Temporal lobe (tissue), 4 donors: ENCODE measurements at places on chromosomes 4 and X. TPM values are rescaled to one million over a fixed set of nuclear protein-coding genes. Genes with fewer than 3 reads are reported as not detected.

Gene ARSD
- total RNA-seq = 8.6 TPM

Gene VCX
- total RNA-seq = not detected

Gene CT45A2
- total RNA-seq = not detected

Gene SGMS2
- total RNA-seq = 2.5 TPM

Gene SLITRK4
- 36.9 TPM for total RNA-seq

Gene MAGEB6B
- not detected for total RNA-seq

Gene KLHL4
- 36.1 TPM for total RNA-seq

Gene IGSF1
- total RNA-seq = 1.2 TPM

Gene SPIN2A
- 0.74 TPM for total RNA-seq

Gene TLR6
- total RNA-seq = 0.49 TPM

Gene SPATA18
- total RNA-seq = 1.2 TPM

Gene VEGFC
- 2.2 TPM for total RNA-seq

Gene PRKG2
- total RNA-seq = 9.6 TPM

Gene MAGEA8
- not detected for total RNA-seq

Gene SLC10A4
- total RNA-seq = 5.2 TPM

Gene PLXNB3
- total RNA-seq = 2.2 TPM

Gene GABRG1
- 21.9 TPM for total RNA-seq

Gene CTAG1B
- total RNA-seq = not detected

Gene DACH2
- total RNA-seq = 3.7 TPM

Gene MAGEA1
- not detected for total RNA-seq

Gene GPR50
- not detected for total RNA-seq

Gene TMEM271
- total RNA-seq = 11.6 TPM

Gene RAB33A
- 24.1 TPM for total RNA-seq

Gene CDKL2
- 41.8 TPM for total RNA-seq

Gene MAGEA6
- not detected for total RNA-seq

Gene CXCL13
- total RNA-seq = not detected

Gene CT55
- not detected for total RNA-seq

Gene TAF7L
- total RNA-seq = under 0.01 TPM

Gene MAGEA11
- not detected for total RNA-seq

Gene RHOXF1
- total RNA-seq = not detected

Gene GCNA
- 1.5 TPM for total RNA-seq

Gene CLNK
- total RNA-seq = not detected

Gene ELMOD2
- total RNA-seq = 34.4 TPM

Gene SPINK2
- total RNA-seq = not detected

Gene CACNA1F
- total RNA-seq = not detected

Gene SPON2
- total RNA-seq = 7.6 TPM

Gene USP17L24
- total RNA-seq = not detected

Gene ADGRL3
- 226 TPM for total RNA-seq

Gene AR
- total RNA-seq = 0.74 TPM

Gene PAGE5
- total RNA-seq = not detected

Gene PARM1
- total RNA-seq = 6.9 TPM
